ENCODE measurements at places on chromosomes 3 and 15.
A peak's percentile ranks its signal among the peaks of the same experiment; 100 is the strongest.

GRCh38 chr3:47475029-47475569 lies 642 bp downstream of the SCAP start:
- DNase-seq, result no peak

GRCh38 chr3:119891944-119892721 lies 110.2 kb downstream of the NR1I2 start:
- DNase-seq, result peak; percentile 0

GRCh38 chr15:96334705-96335410 lies 4.4 kb downstream of the NR2F2 start:
- no peak for DNase-seq

DNA sequence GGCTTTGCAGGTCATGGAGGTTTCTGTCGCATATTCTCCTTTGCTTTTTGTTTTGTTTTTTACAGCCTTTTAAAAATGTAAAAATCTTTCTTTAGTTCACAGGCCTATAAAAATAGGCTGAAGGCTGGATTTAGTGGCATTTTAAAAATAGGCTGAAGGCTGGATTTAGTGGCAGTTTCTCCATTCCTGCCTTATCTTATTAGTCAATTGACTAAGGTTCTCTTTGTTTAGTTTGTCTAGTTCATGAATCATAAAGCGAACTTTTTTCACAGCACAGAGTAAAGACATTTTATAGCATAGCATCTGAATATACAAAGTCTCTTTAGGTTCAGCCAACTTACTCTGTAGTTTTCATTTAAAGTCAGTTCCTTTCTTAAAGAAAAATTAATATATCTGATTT lies 31.4 kb downstream of the AP4E1 start:
- no peak for DNase-seq

DNA sequence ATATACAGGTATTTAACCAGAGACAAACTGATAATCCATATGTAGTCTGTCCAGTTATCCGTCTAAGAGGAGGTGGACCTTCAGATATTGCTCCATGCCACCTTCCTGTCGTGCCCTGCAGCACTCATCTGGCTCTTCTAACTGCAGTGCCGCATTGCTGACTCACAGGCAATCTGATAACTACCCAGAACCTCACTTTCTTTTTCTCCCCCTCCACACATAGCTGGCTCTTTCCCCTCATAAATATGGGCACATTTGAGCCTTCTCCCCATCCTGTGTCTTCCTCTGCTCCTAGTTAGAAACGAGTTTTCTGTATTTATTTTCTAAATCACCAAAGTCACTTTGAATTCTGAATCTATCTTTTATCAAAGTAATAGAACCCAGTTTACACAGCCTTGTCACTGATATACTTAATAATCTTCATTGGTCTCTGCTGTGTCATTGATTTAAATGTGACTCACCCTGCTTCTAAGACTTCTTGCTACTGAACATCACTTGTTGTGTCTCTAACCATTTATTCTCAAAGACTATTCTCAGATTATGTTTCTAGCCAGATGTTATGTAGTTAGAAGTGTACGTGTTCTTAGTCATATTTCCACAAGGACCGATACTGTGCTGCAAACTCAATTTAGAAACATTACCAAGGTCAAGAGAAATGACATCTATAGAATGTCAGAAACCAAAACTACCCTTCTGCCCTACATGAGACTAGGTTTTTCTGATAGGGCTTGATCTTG lies 17.4 kb upstream of the KCNMB2 start:
- no peak for DNase-seq

- DNase-seq, result no peak
Observed at GRCh38 chr3:189372243-189372642, 200.5 kb downstream of the TPRG1 start.

- no peak for DNase-seq
Observed at GRCh38 chr3:149615731-149616221, 42.0 kb downstream of the WWTR1 start.

- DNase-seq, result no peak
Observed at GRCh38 chr3:105354429-105354828, 12.3 kb upstream of the ALCAM start.

DNA sequence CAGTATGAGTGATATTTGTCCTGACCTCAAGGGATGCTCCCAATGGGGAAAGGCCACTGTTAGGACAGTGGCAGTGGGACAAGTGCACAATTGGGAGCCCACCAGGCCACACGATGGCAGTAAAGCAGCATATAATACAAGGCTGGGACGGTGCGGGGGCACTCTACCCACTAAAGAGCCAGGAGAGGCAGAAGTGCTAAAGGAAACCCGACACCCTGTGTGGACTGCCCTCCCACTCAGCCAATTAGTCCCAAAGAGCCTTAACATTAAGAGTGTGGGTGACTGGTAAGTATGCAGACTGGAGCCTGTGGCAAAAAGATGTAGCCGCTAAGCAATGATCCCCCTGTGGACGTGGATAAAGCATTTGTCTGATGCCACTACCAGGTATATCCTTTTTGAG lies 8.2 kb upstream of the ZNF589 start:
- DNase-seq, result no peak

GRCh38 chr15:48814286-48814685 lies 3.4 kb upstream of the CEP152 start:
- no peak for DNase-seq

GRCh38 chr3:46378426-46378942 lies 7.7 kb downstream of the CCR5 start:
- DNase-seq, result peak; percentile 7

- DNase-seq, result no peak
Observed at GRCh38 chr15:63387748-63388493, 6.3 kb upstream of the CA12 start.

GRCh38 chr3:116912116-116912515 lies 202.5 kb downstream of the TUSC7 start:
- DNase-seq, result no peak

GRCh38 chr15:35254062-35254461 lies 169.0 kb upstream of the NANOGP8 start:
- no peak for DNase-seq

GRCh38 chr15:83658430-83659416 lies 4.8 kb downstream of the ADAMTSL3 start:
- DNase-seq, result no peak

DNA sequence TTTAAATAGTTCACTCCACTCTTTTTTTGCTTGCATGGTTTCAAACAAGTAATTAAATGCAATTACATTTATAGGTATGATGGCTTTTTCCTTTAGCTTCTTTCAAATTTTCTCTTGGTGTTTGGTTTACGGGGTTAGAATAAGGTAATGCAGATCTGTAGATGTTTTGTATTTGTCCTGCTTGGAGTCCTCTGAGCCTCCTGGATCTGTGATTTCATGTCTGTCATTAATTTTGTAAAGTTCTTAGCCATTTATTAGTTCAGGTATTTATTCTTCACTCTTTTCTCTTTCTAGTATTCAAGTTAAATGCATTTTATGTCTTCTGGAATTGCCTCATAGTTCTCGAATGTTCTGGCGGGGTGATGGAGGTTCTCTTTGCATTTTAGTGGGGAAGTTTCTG lies 1.4 kb upstream of the MRPS25 start:
- DNase-seq, result no peak

DNA sequence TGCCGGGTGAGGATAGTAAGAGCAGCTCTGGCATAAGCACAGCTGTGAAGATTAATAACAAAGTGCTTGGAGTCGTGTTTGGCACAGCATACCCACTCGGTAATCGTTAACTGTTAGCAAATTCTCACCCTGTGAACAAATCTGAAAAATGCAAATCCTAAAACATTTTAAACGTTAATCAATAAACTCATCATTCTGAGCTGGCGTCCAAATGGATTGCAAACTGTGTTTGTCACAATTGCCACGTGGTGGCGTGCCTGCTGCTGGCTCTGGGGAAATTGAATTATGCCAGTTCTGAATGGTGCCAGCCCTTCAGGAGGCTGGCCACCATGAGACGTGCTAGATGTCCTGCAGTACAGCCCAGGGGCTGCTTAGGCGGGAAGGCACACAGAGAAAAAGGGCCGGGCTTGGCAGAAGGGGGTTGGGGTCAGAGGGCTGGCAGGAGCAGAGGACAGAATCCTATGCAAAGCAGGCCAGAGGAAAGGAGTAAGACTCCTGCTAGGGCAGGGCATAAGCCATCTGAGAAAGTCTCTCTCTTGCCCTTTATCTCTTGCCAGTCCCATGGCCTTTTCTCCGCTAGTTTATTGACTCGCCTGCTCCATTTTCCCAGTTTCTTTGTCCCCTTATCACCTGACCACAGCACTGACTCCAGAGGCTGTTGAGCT lies 22.1 kb upstream of the POLG start:
- DNase-seq, result no peak

- DNase-seq, result no peak
Observed at GRCh38 chr3:12239301-12239700, 49.6 kb upstream of the PPARG start.

GRCh38 chr15:56653787-56654186 lies 79.5 kb downstream of the ZNF280D start:
- DNase-seq, result no peak

DNA sequence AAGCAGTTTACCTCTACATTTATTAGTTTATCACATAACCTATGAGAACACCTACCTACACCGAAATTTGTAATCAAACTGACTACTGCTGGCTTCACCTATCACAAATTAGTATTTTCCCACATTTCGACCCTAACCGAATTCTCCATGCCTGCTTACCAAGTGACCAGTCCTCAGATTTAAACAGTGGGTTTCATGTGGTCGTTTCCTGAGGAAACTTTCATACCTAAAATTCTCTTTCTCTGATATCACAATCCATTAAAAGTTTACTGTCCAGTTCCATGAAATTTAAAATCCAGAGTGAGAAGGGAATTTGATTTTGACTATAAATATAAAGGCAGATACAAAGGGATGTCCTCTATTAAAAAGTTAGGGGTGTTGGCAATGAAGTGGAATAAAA lies 1.9 kb downstream of the PLOD2 start:
- no peak for DNase-seq

DNA sequence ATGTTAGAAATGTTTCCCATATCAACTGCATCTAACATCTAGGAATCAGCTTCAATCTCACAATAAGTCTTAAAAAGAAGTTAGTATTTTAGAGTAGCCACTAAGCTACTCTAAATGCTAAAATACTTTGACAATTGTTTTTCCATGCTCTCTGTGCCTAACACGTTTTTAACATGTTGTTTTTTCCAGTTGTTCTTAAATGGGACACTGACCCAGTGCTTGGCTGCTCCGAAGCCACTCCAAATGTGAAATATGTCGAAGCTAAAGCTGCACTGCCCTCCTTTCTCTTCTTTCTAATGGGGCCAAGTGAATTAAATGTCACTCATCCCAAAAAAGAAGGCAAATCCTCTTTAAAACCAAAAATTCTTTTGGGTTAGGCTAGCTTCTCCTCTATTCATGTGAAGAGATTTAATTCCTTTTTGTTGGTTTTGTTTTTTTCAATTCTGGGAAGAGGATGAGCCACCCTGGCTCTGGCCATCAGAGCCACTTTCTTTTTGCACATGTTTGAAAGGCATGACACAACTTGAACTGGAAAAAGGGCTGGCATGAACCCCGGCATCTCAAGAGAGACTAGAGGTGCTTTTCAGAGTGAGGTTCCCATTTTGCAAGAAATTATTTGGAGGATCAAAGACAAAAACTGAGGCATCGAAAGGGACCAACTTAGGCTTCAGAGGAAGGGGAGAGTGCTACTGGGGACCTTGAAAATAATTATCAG lies 73.7 kb downstream of the WWTR1 start:
- DNase-seq, result no peak

DNA sequence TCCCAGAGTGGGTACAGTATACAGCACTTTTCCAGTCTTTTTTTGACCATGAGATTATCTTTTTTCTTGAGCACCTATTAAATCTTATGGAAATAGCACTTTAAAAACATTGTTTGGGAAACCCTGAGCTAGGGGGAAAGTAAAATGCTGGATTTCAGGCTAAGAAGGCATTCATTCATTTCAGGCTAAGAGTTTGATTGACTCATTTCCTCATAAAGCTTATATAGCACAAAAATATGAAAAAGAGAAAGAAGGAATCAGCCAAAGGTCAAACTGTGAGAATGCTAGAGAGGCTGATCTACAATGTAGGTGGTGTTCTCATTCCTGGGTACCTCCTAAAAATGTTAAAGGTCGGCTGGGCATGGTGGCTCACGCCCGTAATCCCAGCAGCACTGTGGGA lies 10.5 kb downstream of the TTC23 start:
- DNase-seq, result no peak

DNA sequence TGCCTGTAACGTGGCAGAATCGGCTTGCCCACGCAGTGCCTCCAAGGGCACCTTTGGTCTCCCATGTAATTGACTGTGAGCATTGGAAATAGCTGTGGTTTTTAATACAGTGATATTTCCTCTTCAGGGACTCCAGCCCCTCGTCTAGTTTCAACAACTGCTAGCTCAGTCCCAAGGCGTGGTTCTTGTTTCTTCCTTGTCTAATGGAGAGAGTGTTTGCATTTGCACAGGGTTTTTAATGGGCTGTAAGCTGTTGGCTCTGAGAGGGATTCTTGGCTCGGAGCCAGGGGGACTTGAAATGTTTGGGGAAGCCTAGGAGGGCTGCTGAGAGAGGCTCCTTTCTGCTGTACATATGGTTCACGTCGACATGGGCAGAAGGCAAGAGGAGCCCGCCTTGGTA lies 86.2 kb downstream of the THSD4 start:
- no peak for DNase-seq

- DNase-seq, result no peak
Observed at GRCh38 chr3:82839871-82840270, 1078.4 kb upstream of the GBE1 start.

GRCh38 chr3:127637546-127637945 lies 8.6 kb downstream of the PODXL2 start:
- DNase-seq, result no peak

DNA sequence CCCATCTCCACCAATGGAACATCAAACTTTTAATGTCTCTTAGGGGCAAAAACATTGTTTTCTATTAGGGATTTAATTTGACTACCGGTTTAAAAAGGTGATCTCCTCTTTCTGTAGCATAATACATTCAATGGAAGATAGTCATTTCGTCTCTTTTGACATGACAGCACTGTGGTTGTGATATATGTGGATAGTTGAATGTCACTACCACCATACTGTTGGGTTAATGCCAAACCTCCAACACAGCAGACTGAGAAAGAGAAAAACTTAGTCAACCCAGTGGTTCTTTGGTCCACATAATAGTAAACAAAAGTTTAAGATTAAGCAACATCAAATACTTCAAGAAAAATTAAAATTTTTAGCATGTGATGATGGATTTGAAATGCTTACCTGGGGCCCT lies 530.4 kb downstream of the AGBL1 start:
- no peak for DNase-seq

DNA sequence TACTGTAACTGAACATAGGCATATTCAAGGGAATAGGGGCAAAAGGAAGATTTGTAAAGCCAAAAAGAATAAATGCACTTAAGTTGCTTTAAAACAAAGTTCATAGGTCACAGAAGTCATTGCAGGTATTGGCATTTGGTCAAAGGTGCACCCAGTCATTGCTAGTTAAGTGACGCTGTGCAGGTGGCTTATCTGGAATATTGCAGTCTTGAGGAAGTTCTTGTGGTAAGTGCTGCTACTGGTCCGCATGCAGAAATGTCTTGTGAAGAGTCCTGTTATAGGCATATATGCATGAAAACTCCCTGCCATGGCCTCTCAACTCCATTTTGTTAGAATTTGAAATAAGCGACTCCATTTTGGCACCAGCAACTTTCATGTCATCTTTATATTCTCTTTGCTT lies 293.1 kb downstream of the GBE1 start:
- no peak for DNase-seq

GRCh38 chr3:90136456-90137191 lies 1029.2 kb downstream of the EPHA3 start:
- DNase-seq, result no peak
